ENCODE measurements at places on chromosomes 16 and 17. TPM values are rescaled to one million over a fixed set of nuclear protein-coding genes. Genes with fewer than 3 reads are reported as not detected.

Gene SLFN12
- total RNA-seq: 16.0 TPM

Gene CIBAR2
- total RNA-seq: not detected

Gene TBC1D3D
- 0.58 TPM for total RNA-seq

Gene CD300H
- total RNA-seq: not detected

- no peak for DNase-seq
Measured at GRCh38 chr16:84600343-84601229, 17.3 kb downstream of the COTL1 start.

GRCh38 chr16:84712801-84713775 is 13.3 kb downstream of the USP10 start:
- DNase-seq: no peak

DNA sequence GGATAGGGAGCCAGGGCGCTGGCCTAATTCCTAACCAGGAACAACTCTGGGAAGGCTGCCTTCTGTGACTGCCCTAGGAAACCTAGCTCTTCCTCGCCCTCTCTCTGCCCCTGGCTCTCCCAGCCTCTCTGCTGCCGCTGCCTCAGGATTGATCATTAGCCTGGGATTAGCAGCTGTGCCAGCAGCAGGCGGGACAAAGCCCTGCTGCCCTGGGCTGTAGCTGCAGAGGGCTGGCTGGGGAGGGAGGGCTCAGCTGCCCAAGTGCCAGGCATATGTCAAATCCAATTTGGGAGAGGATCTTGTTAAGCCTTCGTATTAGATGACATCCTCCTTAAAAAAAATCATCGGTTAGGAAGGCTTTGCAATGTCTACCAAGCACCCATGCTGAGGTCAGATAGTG is 144.8 kb upstream of the CCL2 start:
- peak; percentile 64 for DNase-seq

- DNase-seq: peak; percentile 63
Measured at GRCh38 chr17:72985882-72986720, 106.4 kb downstream of the SLC39A11 start.

DNA sequence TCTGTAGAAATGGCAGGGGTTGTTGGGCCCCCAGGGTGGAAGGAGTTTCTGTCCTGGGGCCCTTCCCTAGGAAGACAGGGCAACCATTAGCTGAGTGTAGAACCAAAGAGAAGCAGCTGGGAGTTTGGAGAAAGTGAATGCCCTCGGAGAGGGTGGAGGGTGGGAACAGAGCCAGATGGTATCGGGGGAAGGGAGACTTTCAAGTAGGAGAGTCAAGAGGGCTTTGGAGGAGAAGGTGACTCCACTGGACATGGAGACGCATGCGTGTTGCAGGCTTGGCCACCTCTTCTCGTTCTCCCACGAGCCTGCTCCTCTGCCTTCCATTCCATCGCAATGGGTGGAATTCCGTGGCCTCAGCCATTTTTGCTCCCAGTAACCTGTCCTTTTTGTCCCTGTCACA is 19.4 kb downstream of the SLC47A1 start:
- DNase-seq: no peak

DNA sequence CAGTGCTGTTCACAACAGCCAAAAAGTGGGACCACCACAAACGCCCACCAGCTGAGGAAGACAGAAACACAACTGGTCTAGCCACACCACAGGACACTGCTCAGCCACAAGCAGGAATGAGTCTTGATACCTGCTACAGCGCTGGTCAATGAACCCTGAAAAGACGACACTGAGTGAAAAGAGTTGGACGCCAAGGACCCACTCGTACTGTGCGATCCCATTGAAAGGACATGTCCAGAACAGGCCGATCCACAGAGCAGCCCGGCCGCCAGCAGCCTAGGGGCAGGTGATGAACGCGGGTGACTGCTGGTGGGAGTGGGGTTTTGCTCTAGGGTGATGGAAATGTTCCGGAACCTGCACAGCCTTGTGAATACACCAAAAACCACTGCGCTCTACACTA is 10.6 kb upstream of the SLC38A8 start:
- DNase-seq: no peak

All from mucosa of gallbladder (tissue), 1 donor.